Tibial nerve (tissue), 4 donors: ENCODE measurements at places on chromosomes 1 and 21. TPM values are rescaled to one million over a fixed set of nuclear protein-coding genes. Genes with fewer than 3 reads are reported as not detected.

The TMEM81 gene
- not detected for total RNA-seq

DNA sequence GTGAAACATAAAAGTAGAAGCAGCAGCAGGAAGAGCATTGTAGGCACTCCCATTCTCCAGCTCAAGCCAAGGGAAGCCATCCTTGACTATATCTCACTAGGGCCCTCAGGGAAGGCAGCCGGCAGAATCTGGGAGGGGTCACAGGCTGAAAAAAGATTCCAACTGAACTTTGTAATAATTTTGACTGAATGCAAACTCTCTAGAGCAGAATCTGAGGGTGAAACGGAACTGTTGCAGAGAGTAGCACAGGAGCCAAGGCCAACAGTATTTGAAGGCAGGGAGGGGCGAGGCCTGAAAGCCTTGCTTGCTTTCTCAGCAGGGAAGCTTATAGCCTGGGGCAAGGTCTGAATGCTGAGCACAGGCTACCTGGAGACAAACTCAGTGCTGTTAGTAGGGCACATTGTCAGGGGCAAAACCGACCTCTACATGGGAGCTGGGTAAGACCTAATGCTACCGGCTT, 180.6 kb downstream of the COL24A1 start:
- DNase-seq, result no peak

The CXADR gene
- total RNA-seq, result 9.2 TPM

GRCh38 chr1:158126425-158126824, 54.3 kb upstream of the CD1D start:
- DNase-seq, result no peak

The FCER1G gene
- 190 TPM for total RNA-seq

The LRRC39 gene
- 7.5 TPM for total RNA-seq

The SLAMF9 gene
- total RNA-seq, result not detected
